ENCODE measurements at places on chromosomes 5 and 9.

DNA sequence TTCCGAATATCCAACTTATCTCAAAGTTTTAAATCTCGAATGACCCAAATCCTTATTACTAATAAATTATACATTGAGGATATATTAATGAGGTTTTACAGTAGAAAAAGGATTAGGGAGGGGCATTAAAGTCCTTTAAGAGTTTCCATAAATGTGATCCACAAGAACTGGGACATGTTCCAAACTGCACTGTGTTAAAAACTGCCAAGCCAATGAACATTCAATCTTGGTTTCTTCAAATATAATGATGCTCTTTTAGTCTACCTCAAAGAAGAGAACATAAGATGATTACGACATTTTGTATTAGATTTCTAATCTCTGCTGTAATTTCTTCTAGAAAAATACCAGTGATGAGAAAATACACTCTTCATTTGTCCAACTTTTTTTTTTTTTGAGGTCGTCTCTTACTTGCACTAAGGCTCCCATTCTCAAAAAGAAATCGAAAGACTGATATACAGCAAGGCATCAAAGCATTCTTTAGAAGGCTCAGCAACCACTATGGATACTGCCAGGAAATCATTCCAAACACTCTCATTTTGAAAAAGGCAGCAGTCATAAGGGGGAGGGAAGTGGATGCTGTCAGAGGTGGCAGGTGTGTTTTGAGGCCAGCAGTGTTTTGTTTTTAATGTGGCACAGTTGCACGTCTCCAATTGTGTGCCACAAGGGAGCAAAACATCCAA lies 1.7 kb downstream of the PTAR1 start:
- no peak for DNase-seq

GRCh38 chr5:82156874-82157273 lies 121.3 kb downstream of the RPS23 start:
- DNase-seq = no peak

GRCh38 chr5:98110791-98111190 lies 662.7 kb upstream of the RGMB start:
- DNase-seq = no peak

DNA sequence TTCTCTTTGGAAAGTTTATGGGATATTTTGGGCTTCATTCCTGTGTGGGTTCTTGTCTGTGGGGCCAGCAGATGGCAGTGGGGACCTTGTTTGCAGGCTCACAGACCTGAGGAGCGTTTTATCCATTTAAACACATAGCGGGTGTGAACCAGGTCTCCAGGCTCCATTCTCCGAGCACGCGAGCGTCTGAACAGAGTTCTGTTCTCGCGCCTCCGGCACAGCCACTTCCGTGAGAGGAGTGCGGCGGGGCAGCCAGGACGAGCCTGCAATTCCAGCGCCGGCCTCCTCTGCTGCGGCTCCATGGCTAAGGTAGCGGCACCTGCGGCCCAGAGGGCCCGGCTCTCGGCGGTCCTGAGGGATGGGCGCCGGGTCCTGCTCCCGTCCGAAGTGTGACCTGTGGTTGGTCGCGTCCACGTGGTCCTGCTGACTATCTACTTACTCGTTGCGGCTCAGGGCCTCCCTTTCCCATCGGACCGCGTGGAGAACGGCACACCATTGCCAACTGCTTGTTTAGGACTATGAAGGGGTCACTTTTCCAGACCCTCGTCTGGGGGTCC lies 7.3 kb downstream of the NRARP start:
- no peak for DNase-seq

GRCh38 chr5:157956271-157956885 lies 97.4 kb upstream of the CLINT1 start:
- DNase-seq = no peak

DNA sequence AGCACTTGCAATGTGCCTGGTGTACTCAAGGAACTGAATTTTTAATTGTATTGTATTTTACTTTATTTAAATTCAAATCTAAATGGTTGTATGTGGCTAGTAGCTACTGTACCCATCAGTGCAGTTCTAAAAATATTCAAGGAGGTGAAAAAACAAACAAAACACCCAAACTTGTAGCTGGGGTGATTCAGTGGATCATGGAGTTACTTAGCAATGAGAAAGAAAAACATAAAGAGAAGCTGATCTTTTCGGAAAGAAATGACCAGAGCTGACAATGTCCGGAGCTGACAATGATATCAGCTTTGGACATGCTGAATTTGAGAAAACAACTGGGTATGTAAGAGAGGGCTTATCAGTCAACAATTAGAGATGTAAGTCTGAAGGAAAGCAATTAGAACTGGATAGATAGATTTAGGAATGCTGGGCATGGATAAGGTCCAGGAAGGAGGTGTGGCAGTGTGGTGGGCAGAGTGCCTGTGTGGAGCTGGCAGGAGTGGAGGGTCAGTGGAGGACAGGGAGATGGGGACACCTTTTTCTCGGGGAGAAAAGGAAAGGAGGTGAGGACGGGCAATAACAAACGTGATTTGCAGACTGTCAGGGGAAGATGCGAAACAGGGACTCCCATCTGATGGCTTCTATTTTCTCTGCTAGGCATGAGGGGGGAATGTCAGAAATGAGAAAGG lies 113.2 kb downstream of the DCP2 start:
- no peak for DNase-seq

DNA sequence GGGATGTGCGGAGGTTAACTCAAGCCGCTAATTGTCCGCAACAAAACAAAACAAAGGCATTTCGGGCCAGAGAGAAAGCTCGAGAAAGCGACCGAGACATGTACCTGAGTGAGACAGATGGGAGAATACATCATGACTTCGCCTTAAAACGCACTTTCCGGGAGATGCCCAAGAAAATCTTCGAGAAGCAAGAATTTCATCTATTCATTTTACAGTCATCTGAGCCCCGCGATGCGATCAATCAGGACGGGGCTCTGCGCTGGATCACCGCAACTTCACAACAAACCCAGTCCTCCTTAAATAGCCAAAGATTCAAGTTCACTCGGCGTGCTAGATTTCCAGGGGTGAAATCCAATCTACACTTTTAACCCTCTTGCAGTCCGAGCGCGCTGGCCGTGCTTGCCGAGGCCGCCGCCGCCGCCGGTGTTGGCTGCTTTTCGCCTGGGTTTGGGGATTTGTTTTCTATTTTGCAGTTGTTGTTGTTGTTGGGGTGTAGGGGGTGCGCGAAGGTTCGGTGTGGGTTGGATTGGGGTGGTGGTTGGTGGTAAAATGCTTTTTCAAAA lies 482 bp downstream of the NFIB start:
- DNase-seq = no peak

DNA sequence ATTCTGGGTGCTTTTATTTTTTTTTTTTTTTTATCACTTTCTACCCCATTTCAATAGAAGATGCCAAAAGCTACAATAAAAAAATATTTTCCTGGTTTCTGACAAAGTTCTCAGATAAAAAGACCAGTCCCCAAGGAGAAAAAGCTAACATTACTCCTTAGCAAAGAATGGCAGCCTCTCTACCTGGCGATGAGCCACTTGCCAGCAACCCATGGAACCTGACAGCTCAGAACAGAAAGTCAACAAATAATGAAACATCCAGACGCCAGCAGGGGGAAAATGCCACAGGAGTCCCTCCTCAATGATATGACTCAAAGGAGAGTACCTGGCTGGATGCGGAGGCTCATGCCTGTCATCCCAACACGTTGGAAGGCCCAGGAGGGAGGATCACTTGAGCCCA lies 123.2 kb downstream of the MYO10 start:
- no peak for DNase-seq

GRCh38 chr9:137457406-137458193 lies 1.5 kb downstream of the NSMF start:
- DNase-seq = no peak

DNA sequence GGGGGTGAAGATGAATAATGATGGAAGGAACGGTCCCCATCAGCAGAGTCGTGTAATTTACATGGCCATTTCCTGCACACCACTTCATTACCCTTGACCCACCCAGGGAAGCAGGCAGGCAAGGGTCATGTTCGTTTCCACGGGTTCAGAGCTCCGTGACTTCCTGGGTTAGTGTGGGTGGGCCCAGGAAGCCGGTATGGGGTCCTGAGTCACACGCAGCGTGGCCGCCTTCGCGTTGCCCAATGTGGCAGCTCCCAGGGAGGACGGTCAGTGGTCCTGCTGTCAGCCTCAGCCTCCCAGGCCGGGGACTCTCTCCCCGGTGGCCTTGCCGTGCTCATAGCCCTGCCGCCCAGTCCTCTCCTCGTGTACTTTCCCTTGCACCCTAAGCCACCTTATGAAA lies 5.1 kb upstream of the TERT start:
- DNase-seq = no peak

GRCh38 chr5:150945947-150946346 lies 41.2 kb upstream of the ZNF300 start:
- no peak for DNase-seq

All from CD4-positive, alpha-beta T cell treated with Interleukin-4 for 1 hour (primary cell).